ENCODE measurements at places on chromosomes 4 and X.

DNA sequence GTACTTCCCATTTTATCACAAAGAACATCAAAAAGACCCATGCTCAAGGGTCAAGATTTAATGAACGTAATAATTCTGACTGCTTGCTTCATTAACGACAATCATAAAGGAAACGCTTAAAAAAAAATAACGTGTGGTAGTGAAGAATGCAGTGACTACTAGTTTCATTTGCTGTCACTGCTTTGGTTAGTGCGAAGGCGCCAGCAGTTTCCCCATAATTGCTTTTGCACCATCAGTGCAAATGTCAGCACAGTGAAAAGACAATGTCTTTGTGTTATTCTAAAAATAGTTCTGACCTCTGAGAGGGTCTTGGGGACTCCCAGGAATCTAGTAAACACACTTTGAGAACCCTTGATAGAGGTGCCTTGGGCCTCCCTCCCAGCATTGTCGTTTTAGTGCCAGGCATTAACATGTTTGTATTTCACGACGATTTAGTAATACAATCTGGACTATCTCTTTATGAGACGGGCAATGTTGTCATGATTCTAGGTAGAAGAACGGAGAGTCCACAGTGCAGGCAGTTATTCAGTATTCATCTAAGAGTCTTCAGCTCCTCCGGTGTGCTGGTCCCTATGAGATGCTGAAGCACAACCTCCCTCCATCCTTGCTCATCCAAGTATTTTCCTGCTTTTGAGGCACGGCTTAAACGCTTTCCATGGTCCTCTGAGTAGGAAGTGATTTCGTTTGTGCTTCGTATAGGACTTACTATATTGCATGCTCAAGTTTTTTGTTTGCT is 71.0 kb downstream of the AFF1 start:
- peak; percentile 67 for DNase-seq

DNA sequence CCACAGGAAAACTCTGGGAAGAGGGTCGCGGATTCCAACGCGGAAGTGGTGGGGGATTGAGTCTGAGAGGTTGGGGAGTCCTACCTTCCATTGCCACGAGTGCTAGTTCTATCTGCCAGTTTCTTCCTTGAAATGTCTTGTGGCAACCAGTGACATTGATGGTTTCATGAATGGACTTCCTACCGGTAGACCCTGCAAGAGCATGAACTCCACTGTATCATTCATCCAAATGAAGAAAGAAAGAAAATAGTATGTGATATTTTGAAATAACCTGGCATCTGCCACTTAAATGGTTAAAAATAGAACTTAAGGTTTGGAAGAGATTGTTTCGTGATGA is 1.1 kb upstream of the SLC10A7 start:
- peak; percentile 38 for DNase-seq

DNA sequence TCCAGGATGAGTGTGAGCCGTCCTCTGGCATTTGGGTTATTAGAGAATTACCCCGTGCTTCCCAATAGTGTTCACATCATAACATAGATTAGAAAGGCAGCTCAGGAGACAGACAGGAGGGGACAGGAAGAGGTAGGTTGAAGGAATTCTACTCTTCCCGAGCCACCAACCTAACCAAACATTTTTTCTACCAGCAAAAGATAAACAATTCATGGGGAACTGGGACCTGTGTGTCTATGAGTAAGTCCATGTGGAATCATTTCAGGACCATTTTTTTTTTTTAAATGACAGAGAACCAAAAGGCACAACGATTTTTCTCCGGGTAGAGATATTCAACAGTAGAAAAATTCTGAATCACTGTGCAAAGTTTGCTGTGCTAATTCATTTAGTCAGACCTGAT is 174.2 kb upstream of the ETNPPL start:
- no peak for DNase-seq

DNA sequence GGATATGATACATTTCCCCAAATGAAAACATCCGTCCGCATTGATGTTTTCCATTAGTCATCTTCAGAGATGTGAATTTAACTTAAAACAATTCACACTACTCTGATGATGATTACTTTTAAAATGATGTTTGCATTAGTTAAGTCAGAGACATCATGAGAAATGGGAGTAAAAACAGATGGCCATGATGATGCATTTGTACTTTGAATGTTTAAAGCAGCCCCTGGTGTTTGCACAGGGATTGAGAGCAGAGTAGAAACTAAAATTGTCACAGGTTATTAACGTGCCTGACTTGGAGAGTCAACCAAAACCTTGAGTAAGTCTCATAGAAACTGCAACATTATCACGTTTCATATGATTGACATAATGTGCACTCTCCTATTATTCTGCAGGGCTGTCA is 117.2 kb downstream of the CFAP299 start:
- DNase-seq, result no peak

GRCh38 chrX:41781500-41781899 is 57.5 kb downstream of the GPR82 start:
- DNase-seq, result peak; percentile 5

GRCh38 chr4:53531585-53532224 is 59.6 kb downstream of the LNX1 start:
- no peak for DNase-seq

- no peak for DNase-seq
Measured at GRCh38 chrX:46770817-46771163, 11.9 kb upstream of the SLC9A7 start.

DNA sequence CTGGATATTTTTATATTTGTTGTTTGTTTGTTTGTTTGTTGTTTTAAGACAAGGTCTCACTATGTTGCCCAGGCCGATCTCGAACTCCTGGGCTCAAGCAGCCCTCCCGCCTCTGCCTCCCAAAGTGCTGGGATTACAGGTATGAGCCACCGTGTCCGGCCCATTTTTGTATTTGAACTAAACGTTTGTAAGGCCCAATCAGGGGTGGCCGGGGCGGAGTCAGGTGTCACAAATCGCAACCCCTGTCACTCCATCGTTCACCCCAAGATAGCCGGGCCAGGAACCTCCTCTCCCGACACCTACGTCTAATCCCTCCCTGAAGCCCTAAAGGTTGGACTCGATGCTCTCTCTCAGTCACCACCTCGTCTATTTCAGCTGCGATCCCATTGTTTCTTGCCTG is 722 bp upstream of the EFHC2 start:
- DNase-seq, result peak; percentile 80

DNA sequence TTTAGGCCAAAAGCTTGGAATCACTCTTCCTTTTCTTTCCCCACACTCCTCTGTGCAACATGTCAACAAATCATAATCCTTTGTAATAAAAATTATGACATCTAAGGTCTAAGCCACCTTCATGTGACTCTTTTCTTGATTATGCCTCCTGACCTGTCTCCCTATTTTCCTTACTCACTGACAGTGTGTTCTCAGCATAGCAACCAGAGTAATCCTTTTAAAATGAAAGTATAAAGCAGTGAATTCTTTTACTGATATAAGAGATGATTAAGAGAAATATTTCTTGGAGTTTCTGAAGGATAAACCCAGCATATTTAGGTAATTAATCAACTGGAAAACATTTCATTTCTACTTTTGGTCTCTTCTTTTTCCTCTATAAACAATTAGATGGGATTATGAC is 44.7 kb downstream of the USO1 start:
- DNase-seq, result no peak

GRCh38 chrX:32987142-32987541 is 224.2 kb downstream of the DMD start:
- no peak for DNase-seq

- no peak for DNase-seq
Measured at GRCh38 chr4:185847352-185848097, 35.5 kb upstream of the SORBS2 start.

GRCh38 chrX:40757058-40757457 is 21.7 kb upstream of the MED14 start:
- DNase-seq, result no peak

GRCh38 chr4:124144238-124144654 is 568.3 kb downstream of the ANKRD50 start:
- DNase-seq, result no peak

DNA sequence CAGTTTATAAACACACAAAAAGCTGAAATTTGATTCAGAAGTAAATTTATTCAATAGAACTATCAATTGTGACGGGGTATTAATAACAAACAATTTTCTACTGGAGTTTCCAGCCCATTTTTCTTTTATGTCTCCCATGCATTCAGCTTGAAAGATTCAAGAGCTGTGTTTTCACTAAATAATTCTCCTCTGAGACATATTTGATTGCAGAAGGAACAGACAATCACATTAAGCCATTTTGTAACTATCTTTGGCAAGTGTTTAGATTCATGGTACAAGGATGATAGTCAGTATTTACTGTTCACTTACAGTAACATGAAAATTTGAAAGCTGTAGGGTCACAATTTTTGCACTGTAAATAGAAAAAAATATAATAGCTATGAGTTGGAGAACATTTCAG is 198.4 kb upstream of the TACR3 start:
- no peak for DNase-seq

DNA sequence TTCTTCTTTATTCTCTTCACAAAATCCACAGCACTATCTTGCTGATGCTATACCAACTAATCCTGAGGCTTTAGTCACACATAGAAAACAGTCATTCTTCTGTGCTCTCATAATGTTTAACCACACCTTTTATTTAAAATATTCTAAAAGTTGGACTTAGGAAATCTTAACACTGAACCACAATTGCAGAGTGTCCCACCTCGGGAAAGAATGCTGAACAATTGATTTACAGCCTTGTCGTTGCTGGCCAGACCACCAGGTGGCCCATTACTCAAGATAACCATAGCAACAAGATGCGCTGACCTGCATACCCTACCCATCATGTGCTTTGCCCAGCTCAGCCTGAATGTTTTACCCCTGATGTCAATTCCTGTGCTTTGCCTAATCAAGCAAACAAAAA is 100.8 kb downstream of the ARSJ start:
- no peak for DNase-seq

GRCh38 chr4:110472583-110473329 is 3.2 kb upstream of the ENPEP start:
- no peak for DNase-seq

DNA sequence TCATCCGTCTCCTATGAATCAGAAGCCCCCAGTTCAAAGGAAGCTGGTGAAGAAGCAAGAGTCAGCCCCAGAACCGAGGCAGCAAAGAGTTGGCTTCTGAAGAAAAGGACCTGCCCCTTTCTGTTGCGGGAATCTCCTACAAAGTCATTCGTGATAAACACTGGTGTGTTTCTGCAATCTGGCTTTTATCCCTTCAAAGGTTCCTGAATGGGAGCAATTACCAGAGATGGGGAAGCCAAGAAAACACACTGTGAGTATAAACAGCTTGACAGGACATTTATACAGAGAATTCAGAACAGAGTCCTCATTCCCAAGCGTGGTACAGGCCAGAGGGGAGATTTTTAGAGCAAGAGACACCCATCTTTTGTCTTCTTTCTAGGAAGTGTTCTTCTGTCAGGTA is 226.8 kb upstream of the LNX1 start:
- DNase-seq, result no peak

DNA sequence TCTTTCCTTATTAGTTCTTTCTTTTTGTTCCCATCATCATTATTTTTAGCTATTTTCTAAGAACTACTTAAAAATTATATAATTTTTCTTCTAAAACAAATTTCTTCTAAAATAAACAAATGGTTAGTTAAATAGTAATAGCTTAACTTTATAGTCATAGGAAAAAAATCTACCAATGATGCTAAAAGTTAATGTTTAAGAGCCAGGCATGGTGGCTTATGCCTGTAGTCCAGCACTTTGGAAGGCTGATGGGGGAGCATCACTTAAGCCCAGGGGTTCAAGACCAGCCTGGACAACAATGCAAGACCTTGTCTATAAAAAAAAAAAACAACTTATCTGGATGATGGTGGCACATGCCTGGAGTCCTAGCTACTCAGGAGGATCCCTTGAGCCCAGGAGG is 127.1 kb upstream of the ANXA3 start:
- no peak for DNase-seq

- DNase-seq, result no peak
Measured at GRCh38 chr4:88090898-88091297, 67.5 kb downstream of the ABCG2 start.

- no peak for DNase-seq
Measured at GRCh38 chr4:72817012-72817411, 248.0 kb upstream of the ADAMTS3 start.

DNA sequence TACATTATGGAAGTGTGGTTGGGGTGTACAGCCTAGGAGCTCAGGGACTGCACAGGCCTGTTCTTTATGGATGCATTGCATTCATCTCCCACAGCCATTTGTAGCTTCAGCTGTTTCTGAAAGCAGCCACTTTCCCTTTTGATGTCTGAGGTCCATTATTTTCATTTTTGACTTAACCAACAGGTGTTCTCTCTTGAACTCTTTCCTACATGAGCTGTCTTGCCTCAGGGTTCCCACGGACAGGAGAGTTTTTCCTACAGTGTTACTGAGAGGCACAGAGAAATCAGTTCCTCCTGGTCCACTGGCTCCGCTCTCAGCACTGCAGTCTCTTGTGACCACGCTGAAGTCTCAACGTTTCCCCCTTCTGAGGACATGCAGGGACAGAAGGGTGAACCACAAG is 87.2 kb downstream of the RASL11B start:
- no peak for DNase-seq

GRCh38 chrX:40314070-40314469 is 216.3 kb upstream of the BCOR start:
- DNase-seq, result no peak

- no peak for DNase-seq
Measured at GRCh38 chr4:176031922-176032321, 33.7 kb upstream of the WDR17 start.

GRCh38 chr4:164423819-164424218 is 330.1 kb upstream of the SMIM31 start:
- no peak for DNase-seq

DNA sequence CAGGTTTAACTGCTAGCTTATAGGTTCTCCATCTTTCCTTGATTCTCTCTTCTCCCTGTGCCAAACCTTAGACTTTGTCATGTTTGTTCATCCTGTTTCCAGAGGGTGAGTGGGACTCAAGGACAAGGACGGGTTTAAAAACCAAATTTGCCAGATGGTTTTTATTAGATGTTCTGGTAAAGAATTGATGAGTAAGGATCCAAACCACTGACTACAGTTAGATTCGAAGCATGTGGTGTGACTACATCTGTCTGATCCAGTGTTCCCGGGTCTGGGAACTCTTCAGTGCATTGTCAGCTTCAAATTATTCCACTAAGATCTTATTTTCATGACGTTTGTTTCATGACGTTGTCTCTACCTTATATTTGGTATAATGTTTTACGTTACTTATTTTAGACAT is 37.5 kb downstream of the MTMR1 start:
- no peak for DNase-seq

All from CD4-positive, alpha-beta T cell treated with Interferon alpha-2 for 1 hour (primary cell).